ENCODE measurements at places on chromosomes 4 and X.

GRCh38 chr4:121594796-121595526 is 101.8 kb downstream of the ANXA5 start:
- DNase-seq: no peak

GRCh38 chrX:153304988-153305736 is 16.4 kb downstream of the PNMA6F start:
- no peak for DNase-seq

- DNase-seq: peak; percentile 56
Observed at GRCh38 chr4:140046543-140046942, 107.4 kb downstream of the MAML3 start.

GRCh38 chr4:152803541-152803940 is 23.8 kb downstream of the ARFIP1 start:
- no peak for DNase-seq

DNA sequence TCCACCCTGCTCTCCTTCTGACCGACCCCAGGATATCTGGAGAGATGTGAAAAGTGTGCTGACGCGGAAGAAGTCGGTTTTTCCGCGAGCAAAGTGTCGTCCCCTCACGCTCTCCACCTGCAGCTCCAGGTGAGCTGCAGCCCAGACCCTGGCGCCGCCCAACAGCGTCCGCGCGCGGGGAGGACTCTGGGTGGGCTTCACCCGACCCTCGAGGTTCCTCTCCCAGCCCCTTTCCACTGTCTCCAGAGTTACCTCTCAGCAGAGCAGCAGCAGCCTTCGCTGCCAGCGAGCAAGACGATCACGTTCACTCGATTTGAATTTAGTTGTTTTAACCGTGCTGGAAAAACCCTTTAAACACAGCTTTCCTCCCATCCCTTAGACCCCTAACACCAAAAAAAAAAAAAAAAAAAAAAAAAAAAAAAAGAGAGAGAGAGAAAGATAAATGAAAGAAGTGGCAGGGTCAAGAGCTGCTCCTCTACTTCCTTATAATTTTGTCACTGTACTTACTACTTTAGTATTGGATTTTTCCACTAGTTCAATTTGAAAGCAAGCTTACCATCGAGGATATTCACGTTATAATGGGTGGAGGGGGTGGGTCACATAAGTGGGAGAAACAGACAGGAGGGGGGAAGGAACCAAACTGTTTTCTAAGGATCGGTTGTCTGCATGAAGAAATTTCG is 758 bp upstream of the NR3C2 start:
- DNase-seq: no peak

DNA sequence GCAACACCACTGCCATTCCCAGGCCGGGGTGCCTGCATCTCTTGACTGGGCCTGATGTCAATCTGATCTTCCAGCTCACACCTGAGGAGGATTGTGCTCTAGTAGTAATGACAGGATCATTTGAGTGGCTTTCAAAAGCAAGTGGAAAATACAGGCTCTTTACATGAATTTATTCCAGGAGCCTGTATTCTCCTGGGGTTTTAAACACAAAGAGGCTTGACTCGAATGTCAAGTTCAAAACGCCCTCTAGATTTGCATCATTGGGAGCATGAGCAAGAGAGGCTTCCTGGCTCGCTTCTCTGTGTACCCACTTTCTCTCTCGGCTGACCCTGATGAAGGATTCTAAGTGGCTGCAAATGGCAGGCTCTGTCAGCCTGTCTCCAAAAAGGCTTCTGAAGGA is 199.5 kb upstream of the PUDP start:
- DNase-seq: no peak

GRCh38 chr4:61782133-61782532 is 582.0 kb downstream of the ADGRL3 start:
- no peak for DNase-seq

- DNase-seq: peak; percentile 42
Observed at GRCh38 chrX:153411255-153411987, at the start of gene ZFP92. ZFP92 (plus strand) TSS chrX:153411472; CDS start chrX:153418323, 6,851 bp downstream.

- no peak for DNase-seq
Observed at GRCh38 chr4:89022426-89023128, 34.4 kb downstream of the FAM13A start.

DNA sequence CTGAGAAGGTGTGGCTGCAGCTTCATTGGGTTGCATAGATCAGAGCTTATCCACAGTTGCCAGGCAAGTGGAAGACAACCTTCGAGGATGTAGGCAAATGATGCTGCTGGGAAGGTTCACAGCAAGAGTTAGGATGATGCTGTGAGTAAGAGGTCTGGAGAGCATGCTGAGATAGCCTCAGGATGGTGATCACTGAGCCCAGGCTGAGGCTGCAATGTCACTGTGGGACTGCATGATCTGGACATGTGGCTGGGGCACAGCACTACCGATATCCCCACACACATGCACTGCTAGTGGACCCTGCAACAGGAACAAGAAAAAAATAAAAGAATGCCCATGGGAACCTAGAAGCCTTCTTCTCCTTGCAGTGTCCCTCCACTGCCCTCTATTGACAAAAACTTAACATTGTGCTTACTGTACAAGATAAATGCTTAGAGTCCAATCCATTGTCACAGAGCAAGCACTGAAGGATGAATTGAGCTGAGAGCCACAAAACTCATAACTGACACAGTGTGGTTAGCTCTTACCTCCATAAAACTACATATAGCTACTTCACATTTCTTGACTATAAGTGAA is 105.6 kb downstream of the CNKSR2 start:
- peak; percentile 51 for DNase-seq

DNA sequence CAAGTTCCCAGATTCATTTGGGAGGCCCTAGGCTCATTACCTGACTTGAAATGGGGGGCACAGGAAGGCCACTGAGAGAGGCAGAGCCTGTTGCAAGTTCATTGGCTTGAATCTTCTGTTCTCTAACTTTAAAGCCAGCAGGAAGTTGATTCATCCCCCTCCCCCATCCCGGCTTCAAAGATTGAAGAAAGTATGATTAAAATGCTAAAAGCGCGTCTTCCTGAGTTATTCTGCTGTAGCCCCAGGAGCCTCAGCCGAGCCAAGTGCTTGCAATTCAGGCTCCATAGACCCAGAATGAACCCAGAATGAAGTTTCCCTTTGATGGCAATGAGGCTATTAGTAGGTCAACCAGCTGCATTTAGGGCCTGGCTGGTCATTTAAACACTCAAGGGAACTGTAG is 14.7 kb downstream of the CHST7 start:
- no peak for DNase-seq

GRCh38 chr4:127783955-127784770 is 2.0 kb downstream of the HSPA4L start:
- no peak for DNase-seq

GRCh38 chrX:40169193-40170101 is 71.7 kb upstream of the BCOR start:
- DNase-seq: peak; percentile 61

GRCh38 chr4:83010522-83011318 is at the start of gene LIN54:
LIN54 (minus strand) TSS chr4:83010823; CDS start chr4:82984844, 25,979 bp downstream.
- peak; percentile 83 for DNase-seq

DNA sequence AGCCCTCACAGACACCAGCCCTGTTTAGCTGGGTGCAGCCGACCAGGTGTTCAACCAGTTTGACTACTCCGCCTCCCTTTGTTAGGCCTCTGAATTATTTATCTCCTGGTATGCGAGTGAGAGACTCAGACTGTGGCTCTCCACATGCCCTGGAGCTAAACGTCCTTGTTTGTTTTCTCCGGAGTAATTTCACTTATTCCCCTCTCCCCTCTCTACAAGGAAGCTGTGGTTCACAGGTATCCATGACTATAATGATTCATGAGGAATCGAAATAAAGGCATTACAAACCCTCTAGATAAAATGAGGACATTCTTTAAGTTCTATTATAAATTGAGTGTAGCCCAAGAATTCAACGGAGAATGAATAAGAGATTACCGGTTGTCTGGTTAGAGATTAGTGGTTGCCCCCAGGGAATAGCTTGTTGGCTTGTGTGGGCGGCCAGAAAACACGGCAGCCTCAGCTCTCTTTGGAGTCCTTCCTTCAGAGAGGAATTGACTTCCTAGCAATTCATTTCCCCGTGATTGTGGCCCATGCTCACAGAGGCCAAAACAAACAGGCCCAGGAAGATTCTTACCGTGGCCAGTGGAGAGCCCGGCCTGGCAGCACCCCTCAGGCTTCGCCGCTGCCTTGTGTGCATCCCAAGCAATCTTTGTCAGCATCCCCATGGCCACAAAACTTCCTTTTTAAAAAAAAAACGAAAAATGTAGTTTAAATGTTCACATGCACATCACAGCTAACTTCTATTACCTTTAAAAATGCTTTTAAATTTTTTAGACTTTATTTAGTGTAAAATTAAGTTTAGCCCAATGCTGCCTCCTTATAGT is 60.2 kb upstream of the CBR4 start:
- DNase-seq: no peak

GRCh38 chr4:102247041-102247440 is 98.2 kb downstream of the SLC39A8 start:
- DNase-seq: no peak

- no peak for DNase-seq
Observed at GRCh38 chrX:130100180-130100579, 10.1 kb downstream of the ELF4 start.

- DNase-seq: no peak
Observed at GRCh38 chr4:78984593-78984992, 45.4 kb upstream of the PAQR3 start.

GRCh38 chr4:12963912-12964311 is 520.2 kb downstream of the RAB28 start:
- no peak for DNase-seq

- no peak for DNase-seq
Observed at GRCh38 chr4:83340692-83341343, 6.2 kb upstream of the HPSE start.

DNA sequence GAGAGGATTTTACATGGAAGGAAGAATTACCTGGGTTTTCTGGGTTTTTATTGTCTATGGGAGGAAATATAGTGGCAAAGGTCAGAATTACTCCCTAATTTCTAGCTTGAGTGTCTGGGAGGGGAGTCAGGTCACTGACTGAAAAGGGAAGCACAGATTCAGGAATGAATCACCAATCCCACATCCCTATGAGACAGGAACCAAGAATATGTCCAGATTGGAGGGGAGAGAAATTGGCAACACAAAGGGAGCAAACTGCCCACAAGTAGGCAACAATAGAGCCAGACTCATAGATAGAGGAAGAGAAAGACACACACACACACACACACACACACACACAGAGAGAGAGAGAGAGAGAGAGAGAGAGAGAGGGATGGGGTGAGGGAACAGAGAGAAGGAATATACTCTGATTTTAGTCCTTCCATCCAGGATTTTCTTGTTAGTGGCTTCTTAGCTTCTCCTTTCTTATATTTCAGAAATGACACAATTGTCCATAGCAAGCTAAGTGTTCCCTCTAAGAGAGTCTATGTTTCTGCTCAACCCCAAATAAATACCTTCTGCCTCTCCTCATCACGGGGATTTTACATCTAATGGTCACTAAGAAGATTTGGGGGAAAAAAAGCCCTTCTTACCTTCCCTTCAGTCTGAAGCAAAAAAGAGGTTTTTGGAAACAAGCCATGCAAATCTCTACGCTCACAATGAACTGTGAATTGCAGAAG is 12.0 kb downstream of the P2RY10 start:
- peak; percentile 37 for DNase-seq

- DNase-seq: no peak
Observed at GRCh38 chr4:6932918-6933317, 23.3 kb downstream of the TBC1D14 start.

GRCh38 chr4:8281519-8282133 is 12.1 kb downstream of the HTRA3 start:
- DNase-seq: no peak

- DNase-seq: no peak
Observed at GRCh38 chr4:6557185-6557584, 17.8 kb upstream of the MAN2B2 start.

GRCh38 chr4:11436084-11436483 is 7.4 kb upstream of the HS3ST1 start:
- no peak for DNase-seq

DNA sequence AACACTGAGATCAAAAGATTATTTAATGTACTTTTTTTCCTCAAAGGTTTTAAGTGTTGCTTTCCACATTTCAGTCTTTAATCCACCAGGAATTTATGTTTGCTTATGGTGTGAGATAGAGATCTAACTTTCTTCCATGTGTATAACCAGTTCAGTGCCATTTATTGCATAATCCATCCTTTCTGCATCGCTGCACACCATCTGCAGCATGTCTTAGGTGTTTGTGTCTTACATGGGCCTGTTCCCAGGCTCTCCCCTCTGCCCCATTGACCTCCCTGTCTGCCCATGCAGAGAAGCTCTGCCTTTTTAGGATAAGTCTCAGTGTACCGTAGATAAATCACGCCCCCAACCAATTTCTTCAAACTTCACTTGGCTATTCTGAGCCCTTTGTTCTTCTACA is 30.3 kb downstream of the NSDHL start:
- DNase-seq: no peak

DNA sequence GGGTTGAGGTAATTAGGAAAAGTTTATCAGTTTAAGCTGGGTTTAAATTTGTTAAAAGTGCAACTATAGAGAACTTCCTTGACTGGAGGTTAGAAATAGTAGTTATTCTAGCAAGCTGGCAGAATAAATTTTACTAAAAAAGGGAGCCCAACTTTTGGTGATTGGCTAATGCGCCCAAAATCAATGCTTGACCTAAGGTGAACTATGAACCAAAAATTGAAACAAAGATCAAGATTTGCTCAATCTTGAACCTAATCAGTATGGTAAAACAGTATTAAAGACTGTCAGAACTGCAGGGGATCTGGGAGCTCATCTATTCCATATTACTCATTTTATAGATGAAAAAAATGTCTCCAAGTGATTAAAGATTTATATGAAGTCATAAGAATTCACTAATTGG is 6.1 kb upstream of the SPATA18 start:
- DNase-seq: no peak

- no peak for DNase-seq
Observed at GRCh38 chr4:25588206-25588605, 67.4 kb upstream of the SLC34A2 start.

GRCh38 chr4:187663076-187663475 is 332.5 kb upstream of the ZFP42 start:
- no peak for DNase-seq

DNA sequence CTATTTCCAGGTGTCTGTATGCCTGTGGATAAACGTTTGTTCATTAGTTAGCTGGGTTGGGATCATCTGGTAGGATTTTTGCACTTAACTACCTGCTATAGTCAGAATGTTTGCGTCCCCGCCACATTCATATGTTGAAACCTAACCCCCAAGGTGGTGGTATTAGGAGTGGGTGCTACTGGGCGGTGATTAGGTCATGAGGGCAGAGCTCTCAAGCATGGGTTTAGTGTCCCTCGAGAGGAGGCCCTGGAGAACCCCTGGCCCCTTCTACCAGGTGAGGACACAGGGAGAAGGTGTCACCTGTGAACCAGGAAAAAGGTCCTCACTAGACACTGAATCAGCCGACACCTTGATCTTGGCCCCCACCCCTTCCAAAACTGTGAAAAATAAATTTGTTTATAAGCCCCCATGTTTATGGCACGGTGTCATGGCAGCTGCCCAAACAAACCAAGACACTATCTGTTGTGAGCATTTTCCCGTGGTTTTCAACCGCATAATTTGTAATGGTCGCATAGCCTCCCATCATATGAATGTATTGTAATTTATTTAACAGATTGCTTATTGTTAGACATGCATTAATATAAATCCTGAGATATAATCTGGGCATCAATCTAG is 92.7 kb upstream of the TRIM2 start:
- DNase-seq: no peak

GRCh38 chr4:39504538-39504937 is 22.7 kb downstream of the UGDH start:
- DNase-seq: no peak

- no peak for DNase-seq
Observed at GRCh38 chrX:1599791-1600405, 8.5 kb downstream of the AKAP17A start.
